ENCODE measurements at places on chromosomes 16 and 17. TPM values are rescaled to one million over a fixed set of nuclear protein-coding genes. Genes with fewer than 3 reads are reported as not detected.

OSGIN1 gene
- total RNA-seq: 4.1 TPM

CDK5R1 gene
- 0.54 TPM for total RNA-seq

ZNF385C gene
- not detected for total RNA-seq

KLHDC4 gene
- 21.2 TPM for total RNA-seq

CLEC18A gene
- 0.86 TPM for total RNA-seq

ABCA9 gene
- 1.7 TPM for total RNA-seq

VMO1 gene
- 0.26 TPM for total RNA-seq

CEP112 gene
- total RNA-seq: 15.1 TPM

CSH2 gene
- total RNA-seq: not detected

SLC38A8 gene
- total RNA-seq: not detected

CD300H gene
- not detected for total RNA-seq

BCAS3 gene
- total RNA-seq: 36.8 TPM

RPS2 gene
- 1,674 TPM for total RNA-seq

SPATA22 gene
- 1.3 TPM for total RNA-seq

TBC1D3H gene
- total RNA-seq: 0.11 TPM

OSBPL7 gene
- total RNA-seq: 9.5 TPM

MFSD11 gene
- total RNA-seq: 42.6 TPM
